ENCODE measurements at places on chromosomes 2 and 18.

GRCh38 chr2:114010001-114010400, 120.1 kb downstream of the ACTR3 start:
- DNase-seq, result no peak

- DNase-seq, result no peak
These were observed 391.0 kb downstream of the CDH2 start for GRCh38 chr18:27785815-27786471.

- no peak for DNase-seq
These were observed 240.2 kb downstream of the CYP26B1 start for GRCh38 chr2:71907503-71907902.

GRCh38 chr2:233261819-233262555, 10.5 kb downstream of the ATG16L1 start:
- no peak for DNase-seq

DNA sequence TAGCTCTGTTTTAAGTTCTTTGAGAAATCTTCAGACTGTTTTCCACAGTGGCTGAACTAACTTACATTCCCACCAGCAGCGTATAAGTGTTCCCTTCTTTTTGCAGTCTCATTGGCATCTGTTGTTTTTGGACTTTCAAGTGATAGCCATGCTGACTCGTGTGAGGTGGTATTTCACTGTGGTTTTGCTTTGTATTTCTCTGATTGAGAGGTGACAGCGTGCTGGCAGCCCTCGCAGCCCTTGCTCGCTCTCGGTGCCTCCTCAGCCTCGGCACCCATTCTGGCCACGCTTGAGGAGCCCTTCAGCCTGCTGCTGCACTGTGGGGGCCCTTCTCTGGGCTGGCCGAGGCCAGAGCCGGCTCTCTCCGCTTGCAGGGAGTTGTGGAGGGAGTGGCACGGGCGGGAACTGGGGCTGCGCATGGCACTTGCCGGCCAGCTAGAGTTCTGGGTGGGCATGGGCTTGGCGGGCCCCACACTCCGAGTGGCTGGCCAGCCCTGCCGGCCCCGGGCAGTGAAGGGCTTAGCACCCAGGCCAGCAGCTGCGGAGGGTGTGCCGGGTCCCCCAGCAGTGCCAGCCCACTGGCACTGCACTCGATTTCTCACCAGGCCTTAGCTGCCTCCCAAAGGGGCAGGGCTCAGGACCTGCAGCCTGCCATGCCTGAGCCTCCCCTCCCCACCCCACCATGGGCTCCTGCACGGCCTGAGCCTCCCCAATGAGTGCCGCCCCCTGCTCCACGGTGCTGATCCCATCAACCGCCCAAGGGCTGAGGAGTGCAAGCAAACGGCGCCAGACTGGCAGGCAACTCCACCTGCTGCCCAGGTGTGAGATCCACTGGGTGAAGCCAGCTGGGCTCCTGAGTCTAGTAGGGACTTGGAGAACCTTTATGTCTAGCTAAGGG, 151.8 kb downstream of the IRS1 start:
- DNase-seq, result no peak

DNA sequence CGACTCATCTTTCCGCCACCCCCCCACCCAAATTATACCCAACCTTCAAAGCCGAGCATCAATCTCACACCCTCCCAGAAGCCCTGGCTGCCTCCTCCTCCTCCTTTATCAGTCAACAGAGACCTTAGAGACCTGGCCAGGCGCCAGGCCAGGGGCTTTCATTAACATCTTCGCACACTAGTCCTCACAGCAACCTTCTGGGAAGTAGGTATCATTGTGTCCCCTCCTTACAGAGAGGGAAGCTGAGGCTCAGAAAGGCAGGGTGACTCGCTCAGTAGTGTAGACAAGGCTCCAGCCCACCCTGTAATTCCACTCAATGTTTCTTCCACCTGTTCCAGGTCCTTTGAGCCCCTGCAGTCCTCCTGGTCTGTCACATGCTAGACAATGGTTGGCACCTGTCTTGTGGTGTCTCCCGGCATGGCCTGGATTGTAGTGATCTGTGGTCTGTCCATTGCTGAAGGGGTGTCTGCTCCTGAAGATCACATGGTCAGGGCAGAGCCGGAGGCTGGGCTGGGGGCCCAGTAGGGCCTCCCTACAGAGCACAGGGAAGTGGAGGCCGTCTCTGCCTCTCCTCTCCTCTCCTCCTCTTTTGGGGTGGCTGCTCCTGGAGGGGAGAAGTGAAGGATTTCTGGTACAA, 36.0 kb downstream of the KLHL29 start:
- DNase-seq, result no peak

DNA sequence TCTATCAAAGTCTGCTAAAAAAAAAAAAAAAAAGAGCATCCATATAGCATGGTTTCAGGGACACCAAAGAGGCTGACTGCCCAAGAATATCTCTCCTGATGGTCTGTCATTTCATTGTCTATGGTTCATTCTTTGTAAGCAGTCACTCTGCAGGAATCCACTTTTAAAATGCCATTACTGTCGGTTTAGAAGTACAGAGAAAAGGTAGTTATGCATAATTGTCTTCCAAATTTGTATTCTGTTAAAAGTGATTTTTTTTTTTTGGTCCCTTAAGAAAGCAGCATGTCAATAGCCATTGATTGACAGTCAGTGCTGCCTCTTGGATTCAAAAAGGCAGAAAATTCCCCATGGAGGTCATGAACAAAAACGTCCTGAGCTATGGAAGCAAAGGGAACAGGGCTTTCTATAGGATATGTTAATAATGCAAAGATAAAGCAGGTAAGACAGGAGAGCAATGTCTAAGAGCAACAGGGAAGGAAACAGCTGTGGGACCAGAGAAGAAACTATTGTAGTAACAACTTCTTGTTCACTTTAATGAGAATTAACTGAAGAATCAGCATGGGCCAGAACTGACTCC, 245.8 kb downstream of the TMX3 start:
- no peak for DNase-seq

DNA sequence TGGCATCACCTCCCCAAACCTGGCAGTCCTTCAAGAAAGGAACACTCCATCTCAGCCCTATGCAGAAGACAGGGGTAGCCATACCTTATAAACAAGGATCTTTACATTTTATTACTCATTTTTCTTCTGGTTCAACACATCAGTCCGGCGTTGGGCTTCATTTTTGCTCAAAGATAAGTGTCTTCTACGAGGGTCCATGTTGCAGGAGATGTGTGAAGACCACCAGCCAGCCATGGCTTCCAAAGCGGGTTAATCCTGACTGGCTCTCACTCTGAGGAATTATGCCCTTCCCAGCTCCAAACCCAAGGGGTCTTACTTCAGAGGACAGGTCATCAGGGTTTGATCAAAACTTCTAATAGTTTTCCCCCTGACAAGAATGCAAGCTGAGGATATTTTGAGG, 23.9 kb upstream of the GNAL start:
- DNase-seq, result no peak

DNA sequence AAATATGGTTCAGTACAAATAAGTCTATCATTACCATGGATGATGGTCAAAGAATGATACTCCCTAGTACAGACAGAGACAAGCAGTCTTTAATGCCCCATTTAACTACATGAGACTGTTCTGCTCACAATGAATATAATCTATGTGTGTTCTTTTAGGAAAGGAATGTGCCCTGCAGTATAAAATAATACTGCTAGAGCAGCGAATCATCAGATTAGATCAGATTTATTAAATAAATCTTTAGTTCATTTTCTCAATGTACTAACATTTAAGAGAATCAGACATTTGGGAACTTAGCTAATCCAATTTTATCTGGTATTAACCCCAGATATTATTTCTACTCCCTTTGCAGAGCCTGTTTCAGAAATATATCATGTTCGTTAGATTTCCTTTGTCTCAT, 272.0 kb upstream of the GCFC2 start:
- no peak for DNase-seq

DNA sequence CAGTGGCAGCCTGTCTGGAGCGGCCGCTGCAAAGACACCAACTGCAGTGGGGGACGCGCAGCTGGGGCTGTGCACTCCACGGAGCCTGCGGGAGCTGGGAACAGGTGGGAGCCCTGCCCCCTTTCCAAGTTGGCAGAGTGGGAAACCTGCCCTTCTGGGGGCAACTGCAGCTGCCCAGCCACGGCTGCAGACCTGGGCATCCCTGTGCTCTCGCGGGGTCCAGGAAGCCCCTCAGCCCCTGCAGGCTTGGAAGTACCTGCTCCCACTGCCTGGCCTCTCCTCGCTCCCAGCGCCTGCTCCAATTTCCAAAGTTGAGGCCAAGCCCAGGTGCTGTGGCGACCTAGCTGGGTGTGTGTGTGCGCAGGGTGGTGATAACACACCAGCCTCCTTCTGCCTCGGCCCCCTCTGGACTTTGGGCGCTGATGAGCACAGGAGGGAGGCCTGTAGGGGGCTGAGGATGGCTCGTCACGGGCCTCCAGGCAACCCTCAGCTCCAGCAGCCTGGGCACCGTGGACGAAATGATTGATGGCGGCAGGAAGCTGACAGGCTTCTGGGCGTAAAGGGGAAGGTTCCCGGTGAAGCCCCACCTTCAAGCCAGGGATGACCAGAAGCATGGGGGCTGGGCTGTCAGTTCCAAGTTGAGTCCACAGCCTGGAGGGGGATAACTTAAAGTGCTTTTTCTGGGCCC, 76.9 kb downstream of the PTPN4 start:
- DNase-seq, result no peak

DNA sequence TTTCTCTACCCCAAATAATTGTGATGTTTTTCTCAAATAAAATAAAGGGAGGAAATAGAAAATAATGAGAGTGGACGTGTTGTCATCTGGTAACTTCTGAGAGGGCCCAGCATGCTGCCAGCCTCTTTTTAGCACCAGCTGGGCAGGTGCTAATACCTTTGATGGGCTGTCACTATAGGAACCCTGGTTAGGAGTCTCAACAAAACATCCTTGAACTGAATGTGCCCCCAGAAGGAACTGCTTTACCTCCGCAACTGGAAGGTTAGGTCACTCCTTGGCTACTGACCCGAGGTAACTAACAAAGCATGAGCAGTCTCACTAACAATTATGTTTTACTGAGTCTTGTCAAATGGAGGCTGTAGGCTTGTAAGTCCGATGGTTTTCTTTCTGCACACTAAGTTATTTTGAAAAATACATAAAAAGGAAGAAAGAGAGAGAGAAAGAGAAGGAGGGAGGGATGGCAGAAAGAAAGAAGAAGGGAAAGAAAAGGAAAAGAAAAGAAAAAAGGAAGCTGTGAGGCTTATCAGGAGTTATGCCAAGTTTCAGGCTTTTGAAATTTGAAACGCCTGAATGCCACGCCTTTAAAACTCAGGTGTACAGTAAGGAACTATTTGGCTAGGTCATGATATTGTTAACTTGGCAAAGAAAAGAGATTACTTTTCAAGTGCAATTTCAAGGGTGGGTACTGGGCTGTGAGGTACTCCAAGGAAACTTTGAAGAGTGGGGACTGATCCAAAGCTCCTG, 91.0 kb downstream of the TGIF1 start:
- DNase-seq, result no peak

- no peak for DNase-seq
These were observed 30.2 kb downstream of the PKP4 start for GRCh38 chr2:158486970-158487325.

GRCh38 chr18:32371384-32371783, 99.3 kb downstream of the GAREM1 start:
- DNase-seq, result no peak

DNA sequence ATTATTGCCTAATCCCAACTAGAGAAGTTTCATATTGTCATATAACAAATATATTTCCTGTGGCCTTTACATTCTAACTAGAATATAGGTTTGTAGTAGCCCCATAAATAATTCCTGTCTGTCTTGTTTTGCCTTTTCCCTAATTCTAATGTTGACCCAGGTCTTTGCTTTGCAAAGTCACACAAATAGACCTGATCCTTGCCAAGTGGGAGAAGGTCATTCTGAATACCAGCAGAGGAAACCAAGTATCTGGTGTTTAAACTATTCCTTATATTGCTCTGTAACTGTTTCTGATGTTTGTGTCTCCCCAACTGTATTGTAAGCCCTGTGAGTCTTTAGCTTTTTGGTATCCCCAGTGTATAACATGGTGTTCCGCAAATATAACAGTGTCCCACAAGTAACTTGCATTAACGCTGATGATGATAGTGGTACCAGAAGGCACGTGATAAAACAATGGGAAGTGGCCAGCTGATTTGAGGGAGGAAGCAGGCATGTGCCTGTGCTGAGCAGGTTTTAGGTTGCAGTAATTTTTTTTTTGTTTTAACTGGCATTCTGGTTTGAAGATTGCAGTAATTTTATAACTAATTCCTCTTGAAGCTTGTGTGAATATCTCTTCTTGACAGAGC, 11.1 kb downstream of the HADHB start:
- DNase-seq, result no peak

DNA sequence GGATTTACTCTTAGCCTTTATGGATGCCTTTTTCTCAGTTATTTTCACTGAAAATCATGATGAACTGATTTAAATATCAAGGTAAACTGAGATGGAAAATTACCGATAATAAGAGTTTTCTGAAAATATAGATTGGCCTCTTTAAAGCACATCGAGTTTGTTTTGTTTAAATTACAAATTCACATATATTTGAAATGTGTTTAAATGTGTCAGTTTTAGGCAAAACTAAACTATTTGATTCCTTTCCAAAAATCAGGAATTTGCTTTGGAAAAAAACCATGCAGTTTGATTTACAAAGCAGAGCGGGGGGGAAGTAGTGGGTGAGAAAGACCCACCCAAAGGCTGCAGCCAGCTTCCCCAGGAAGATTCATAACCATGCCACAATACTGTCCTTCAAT, 52.0 kb upstream of the EML4 start:
- no peak for DNase-seq

DNA sequence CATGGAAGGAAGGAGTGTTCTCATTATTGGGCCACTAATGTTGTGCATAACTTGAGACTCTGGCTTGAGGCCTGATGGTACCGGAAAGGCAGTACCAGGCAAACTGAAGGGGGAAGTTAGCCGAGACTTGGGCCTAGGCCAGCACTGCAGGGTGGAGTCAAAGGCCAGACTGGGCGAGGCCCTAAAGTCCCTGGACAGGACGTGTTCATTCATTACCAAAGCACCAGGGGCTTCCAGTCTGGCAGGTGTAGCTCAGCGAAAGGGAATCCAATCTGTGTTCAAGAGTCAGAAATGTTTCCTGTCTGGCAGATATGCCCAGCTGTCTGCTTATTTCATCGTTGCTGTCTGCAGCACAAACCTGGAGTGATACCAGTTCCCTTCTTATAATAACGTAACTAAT, 4.7 kb upstream of the ITSN2 start:
- no peak for DNase-seq

- DNase-seq, result no peak
These were observed 10.4 kb downstream of the PELI1 start for GRCh38 chr2:64133828-64134227.

DNA sequence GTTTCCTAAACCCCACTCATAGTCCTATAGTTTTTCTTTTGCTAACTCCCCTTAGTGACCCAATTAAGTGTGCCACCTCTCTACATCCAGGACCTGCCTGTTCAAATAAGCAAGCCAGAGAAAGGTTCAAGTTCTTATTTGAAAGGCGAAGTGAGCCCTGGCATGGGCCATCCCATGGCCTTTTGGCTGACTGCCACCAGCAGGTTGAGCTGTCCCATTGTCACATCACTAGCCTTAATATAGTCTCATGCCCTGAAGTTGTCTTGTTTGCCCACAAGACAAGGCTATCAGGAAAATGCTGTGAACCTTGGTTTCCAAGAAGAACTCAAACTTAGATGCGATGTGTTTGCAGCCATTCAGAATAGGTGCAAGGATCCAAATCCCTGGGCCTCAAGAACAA, 158.8 kb downstream of the SH3RF3 start:
- DNase-seq, result no peak

GRCh38 chr2:15636972-15637785, 45.5 kb downstream of the DDX1 start:
- DNase-seq, result no peak
